Endothelial cell of umbilical vein (primary cell): ENCODE measurements at places on chromosomes 7 and 10.

GRCh38 chr10:78148216-78148960 lies 114.7 kb downstream of the RPS24 start:
- H3K27ac ChIP-seq, result no peak overlapping the region
- no peaks in the 10 kb centered on the region for H3K4me1 ChIP-seq
- DNase-seq, result no peak
- H3K4me3 ChIP-seq, result no peak overlapping the region

DNA sequence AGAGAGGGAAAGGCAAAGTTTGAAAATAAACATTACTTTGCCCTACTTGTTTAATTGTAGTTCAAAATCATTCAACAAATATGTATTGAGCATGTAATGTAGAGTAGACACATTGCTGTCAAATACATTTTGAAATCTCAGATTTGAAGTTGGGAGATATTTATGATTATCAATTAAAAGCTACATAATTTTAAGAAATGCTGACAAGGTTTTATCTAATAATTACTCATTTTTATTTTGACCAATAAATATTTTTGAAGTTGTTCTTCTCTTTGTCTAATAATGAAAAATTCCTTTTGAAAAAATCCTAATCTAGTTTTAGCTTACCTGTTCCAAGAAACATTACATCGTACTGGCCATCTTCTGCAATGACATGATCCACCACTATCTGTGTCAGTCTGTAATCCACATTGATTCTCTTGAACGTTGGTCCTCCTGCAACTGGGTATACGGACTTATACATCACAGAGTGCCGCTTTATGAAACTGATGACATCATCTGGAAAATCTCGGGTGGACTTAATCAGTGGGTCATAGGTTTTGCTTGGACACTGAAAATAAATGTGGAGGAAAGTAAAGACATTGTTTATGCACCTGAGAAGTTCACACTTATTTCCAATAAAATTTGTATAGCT lies 164.7 kb downstream of the SEMA3D start:
- no peaks in the 10 kb centered on the region for H3K27me3 ChIP-seq
- no peak for DNase-seq
- H3K4me3 ChIP-seq, result no peak overlapping the region
- H3K36me3 ChIP-seq, result no peaks in the 10 kb centered on the region

DNA sequence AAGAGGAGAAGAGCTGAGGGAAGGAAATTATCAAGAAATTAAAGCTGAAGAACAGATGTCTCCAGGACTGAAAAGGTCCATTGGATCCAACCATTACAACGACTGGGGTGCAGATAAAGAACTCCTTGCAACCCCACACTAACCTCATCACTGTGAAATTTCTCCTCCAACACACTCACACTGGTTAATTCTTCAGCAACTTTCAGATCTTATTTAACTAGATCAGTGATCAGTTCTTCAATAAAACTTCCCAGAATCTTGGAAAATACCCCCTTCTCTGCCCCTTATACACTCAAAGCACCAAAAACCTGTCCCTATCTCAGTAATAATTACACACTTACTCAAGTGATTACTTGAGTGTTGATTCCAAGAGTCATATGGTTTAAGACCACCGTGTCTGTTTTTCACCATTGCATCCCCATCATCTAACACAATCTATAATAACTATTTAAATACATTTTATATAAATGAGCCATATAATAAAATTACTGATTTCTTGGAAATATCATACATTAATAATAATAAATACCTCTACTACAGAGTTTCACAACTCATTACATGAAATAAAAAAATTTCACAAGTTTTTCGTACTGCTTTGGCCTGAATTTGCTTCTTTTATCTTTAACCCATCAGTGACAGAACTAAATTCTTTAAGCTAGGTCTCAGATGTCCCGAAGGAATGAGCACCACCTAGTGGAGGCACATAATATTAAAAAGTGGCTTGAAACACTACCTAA lies 123.7 kb downstream of the MPP7 start:
- peaks cover 13% of the 10 kb centered on the region for H3K4me1 ChIP-seq
- no peaks in the 10 kb centered on the region for H3K27me3 ChIP-seq
- no peak overlapping the region for H3K4me3 ChIP-seq
- no peak overlapping the region for H3K27ac ChIP-seq
- no peaks in the 10 kb centered on the region for H3K36me3 ChIP-seq

DNA sequence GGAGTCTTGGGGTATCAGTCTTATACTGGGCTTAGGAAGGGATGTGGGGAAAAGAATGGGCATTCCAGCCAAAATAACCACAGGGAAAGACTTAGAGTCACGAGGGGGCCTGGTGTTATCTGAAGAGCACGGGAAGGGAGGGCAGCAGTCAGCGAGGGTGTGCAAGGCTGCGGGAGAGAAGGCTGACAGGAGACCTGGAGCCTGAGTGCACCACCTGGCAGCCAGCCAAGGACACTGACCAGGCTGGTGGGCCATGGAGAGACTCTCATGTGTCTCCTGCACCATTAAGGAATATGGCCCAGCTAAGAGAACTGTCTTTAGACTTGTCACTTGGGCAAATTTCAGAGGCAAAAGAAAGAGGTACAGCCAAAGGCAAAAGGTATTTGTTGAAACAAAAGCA lies 69.6 kb downstream of the PKD1L1 start:
- peaks cover 2% of the 10 kb centered on the region for H3K27me3 ChIP-seq
- H3K36me3 ChIP-seq, result no peaks in the 10 kb centered on the region
- H3K4me1 ChIP-seq, result no peaks in the 10 kb centered on the region
- H3K4me3 ChIP-seq, result no peak overlapping the region
- DNase-seq, result no peak
- H3K27ac ChIP-seq, result no peak overlapping the region

DNA sequence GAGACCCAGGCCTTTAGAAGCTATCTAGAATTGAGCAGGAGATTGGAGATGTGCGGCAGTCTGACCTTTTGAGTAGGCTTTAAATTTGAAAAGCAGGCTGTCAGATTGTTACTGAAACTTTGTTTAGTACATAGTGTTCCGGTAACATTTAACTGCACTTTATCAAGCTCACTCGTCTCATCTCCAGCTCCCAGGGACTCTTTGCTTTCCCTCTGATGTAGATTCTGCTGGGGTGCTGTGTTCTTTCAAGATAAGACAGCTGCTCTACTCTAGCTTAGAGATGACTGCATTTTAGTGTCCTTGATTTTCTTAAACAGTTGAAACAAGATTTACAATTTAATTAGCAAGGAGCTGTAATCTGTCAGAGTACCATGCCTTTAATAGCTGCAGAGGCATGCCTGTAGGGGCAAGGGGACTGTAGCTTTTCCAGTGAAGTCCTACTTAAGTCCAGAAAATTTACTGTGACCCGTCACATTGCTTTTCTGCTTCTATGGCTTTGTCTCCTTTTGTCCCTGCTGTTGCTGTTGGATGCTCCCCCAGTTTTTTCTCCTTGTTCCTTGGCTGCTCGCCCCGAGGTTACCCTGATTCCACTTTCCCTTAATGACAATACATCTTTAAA lies 56.4 kb upstream of the MTPN start:
- DNase-seq, result no peak
- H3K36me3 ChIP-seq, result no peaks in the 10 kb centered on the region
- peaks cover 10% of the 10 kb centered on the region for H3K27me3 ChIP-seq
- no peak overlapping the region for H3K27ac ChIP-seq
- no peaks in the 10 kb centered on the region for H3K4me1 ChIP-seq

DNA sequence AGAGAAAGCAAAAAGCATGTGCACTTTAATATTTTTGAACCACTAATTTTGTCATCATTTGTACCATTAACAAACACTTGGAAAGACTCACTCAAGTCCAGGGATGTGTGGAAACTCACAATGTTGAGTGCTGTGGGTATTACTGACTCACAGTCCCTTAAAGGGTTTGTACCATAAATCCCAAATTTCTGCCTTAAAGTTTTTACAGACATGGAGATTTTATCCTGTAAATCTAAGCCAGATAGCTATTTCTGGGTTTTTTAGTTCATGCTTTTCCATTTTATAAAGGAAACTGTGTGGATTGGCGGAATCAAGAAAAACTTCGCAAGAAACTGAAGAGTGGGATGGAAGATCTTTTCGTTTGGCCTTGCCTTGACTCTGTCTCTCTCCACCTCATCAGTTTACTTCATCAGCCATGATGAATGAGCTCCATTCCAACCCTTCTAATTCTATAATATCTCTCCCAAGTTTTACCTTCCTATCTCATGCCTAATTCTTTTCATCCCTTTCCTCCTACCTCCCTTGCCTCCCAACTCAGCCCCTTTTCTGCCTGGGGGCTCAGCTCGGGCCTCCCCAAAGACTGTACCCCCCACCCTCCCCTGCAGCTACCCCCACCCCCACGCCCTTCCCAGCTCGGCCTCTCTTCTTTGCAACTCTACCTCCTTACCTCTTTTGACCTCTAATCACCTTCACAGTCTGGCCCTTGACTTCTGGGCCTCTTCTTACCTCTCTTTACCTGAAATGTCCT lies 218.5 kb upstream of the MKLN1 start:
- H3K27ac ChIP-seq, result peak overlapping the region; percentile 98
- H3K4me1 ChIP-seq, result peaks cover 41% of the 10 kb centered on the region
- H3K27me3 ChIP-seq, result no peaks in the 10 kb centered on the region
- peak overlapping the region; percentile 51 for H3K4me3 ChIP-seq
- peak; percentile 24 for DNase-seq

DNA sequence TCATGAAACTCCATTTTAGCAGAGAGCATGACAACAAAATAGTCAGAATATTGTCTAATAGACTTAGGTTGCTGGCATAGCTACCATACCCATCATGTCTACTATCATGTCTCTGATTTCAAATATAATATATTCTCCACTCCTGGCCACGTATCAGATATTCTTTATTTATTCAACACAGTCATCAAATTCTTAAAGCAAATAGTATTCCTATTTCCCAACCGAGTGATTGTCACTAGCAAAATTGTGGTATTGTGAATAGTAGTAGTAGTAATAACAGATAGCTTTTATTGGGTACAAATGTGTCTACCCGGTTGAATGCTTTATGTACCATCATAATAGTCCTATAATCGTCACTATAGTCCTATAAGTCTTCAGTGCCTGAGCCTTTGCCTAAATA lies 918.6 kb downstream of the KCNMA1 start:
- H3K4me3 ChIP-seq, result no peak overlapping the region
- no peaks in the 10 kb centered on the region for H3K27me3 ChIP-seq
- no peaks in the 10 kb centered on the region for H3K4me1 ChIP-seq
- no peak overlapping the region for H3K27ac ChIP-seq

- no peaks in the 10 kb centered on the region for H3K36me3 ChIP-seq
- H3K27ac ChIP-seq, result no peak overlapping the region
- no peaks in the 10 kb centered on the region for H3K27me3 ChIP-seq
- no peak overlapping the region for H3K4me3 ChIP-seq
- peaks cover 19% of the 10 kb centered on the region for H3K4me1 ChIP-seq
Observed at GRCh38 chr10:90964781-90965465, 44.0 kb upstream of the ANKRD1 start.

DNA sequence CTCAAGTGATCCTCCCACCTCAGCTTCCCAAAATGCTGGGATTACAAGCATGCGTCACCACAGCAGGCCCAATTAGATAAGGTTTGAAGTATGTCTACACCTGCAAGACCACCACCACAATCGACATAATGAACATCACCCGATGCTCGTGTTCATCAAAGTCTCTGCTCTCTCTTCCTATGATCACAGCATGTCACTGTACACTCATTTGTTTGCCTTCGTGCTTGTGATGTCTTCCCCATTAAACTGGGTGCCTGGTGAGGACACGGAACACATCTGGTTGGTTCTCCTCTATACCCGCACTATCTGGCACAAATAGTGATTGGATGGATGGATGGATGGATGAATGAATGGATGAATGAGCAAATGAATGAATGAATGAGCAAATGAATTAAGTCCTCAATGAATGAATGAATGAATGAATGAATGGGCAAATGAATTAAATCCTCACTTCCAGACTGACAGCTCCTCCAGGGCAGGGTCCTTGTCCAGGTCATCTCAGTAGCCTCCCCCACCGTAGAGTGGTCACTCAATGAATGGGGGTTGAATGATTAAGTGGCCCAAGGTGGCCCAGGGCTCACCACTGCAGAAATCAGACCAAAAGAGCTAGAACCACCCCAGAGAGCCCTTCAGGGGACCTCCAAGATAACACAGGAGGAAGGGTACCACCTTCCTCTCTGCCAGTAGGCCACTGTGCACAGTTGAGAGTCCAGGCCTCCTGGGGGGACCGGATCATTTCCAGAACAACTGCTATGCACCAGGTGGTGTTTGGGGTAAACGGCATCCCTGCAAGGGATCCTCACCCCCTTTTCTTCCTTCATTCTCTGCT lies 101.9 kb upstream of the TNRC18 start:
- H3K4me1 ChIP-seq, result no peaks in the 10 kb centered on the region
- peaks cover 19% of the 10 kb centered on the region for H3K36me3 ChIP-seq
- H3K4me3 ChIP-seq, result no peak overlapping the region
- H3K27ac ChIP-seq, result no peak overlapping the region
- no peaks in the 10 kb centered on the region for H3K27me3 ChIP-seq

GRCh38 chr10:124570646-124571045 lies 109.0 kb downstream of the LHPP start:
- H3K4me3 ChIP-seq, result no peak overlapping the region
- H3K27ac ChIP-seq, result no peak overlapping the region
- no peaks in the 10 kb centered on the region for H3K36me3 ChIP-seq
- no peak for DNase-seq

DNA sequence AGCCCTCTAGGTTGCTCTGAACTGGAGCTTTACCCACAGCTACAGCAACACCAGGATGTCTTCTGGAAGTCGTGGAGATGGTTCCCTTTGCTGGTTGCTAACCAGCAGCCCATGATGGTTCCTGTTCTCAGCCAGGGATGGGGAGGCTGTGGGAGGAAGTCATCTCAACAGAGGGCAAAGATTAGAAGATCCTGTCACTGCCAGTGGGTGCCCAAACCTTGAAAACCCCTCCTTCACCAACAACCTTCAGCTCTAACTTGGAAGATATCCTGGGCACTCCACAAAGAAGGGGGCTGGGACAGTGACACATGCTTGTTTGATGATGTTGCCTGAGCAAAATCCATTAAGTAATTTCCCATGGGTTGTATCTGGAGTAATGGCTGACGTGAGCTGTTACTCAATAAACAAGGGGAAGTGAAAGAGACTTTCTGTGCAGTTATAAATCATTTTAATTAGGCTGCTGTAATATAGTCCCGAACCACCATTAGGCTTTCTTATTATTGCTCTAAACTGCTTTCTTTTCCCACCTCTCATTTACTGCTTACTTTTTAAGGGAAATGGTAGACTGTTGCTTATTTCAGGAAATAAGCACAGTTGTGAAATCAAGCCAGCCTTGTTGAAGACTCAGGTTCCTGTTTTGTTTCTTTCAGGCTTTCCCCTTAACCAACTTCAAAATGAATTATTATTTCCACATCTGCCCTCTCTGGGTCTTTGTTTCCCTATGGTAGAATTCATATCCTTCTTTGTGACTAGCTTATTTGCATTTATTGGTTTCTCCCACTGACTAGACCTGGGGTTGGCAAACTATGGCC lies 124.8 kb downstream of the PPP1R17 start:
- H3K36me3 ChIP-seq, result no peaks in the 10 kb centered on the region
- no peaks in the 10 kb centered on the region for H3K27me3 ChIP-seq
